ENCODE measurements at places on chromosomes 7 and 10.

- DNase-seq: no peak
These were observed 78.1 kb upstream of the ANLN start for GRCh38 chr7:36311539-36311938.

DNA sequence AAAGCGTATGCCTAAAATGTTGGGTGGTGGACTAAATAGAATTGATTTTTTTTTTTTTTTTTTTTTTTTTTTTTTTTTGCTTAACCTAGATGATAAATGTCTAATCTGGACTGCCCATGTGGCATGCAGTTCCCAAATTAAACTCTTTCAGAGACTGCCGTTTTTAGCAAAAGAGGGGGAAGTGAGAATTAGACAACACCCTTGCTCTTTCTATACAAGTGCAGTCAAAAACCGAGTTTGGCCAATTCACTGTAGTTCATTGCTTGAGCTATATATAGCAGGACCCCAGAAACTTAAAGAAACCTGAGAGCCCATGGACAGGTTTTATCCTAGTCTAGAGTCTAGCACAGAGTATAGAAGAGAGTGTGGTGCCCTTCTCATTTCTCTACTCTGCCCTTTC, 141.9 kb downstream of the GRM3 start:
- no peak for DNase-seq

DNA sequence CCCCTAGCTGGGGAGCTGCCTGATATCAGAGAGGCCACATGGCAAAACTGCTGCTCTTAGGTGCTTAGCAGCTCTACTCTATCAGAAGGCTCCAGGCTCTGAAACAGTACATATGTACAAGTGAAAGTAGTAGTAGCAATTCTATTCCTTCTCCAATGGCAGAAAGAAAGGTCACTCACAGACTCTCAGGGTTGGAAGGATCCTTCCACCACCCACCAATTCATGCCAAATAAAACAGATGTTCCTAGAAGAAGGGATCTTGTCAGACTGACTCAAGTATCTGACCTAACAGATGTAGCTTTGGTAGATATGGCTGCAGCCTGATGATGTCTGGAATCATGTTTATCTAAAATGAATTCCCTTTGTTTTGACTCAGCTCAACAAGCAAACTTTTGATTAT, 8.0 kb upstream of the ALDH18A1 start:
- DNase-seq: no peak

DNA sequence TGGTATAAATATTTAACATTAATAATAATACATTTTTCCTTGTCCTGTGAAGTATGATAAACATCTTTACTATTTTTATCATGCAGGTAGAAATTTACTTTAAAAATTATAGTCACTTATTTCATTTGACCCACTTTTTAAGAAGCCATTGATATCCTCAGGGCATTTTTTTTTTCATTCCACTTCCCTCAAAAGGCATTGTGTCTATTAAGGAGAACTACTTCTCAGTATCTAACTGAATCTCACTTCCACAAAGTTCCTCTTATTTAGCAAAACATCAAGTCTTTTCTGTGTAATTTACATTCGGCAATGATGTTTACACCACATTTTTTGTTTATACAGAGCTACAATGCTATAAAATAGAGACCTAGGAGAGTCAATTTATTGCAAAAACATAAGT, 388.2 kb upstream of the AKR1E2 start:
- no peak for DNase-seq

DNA sequence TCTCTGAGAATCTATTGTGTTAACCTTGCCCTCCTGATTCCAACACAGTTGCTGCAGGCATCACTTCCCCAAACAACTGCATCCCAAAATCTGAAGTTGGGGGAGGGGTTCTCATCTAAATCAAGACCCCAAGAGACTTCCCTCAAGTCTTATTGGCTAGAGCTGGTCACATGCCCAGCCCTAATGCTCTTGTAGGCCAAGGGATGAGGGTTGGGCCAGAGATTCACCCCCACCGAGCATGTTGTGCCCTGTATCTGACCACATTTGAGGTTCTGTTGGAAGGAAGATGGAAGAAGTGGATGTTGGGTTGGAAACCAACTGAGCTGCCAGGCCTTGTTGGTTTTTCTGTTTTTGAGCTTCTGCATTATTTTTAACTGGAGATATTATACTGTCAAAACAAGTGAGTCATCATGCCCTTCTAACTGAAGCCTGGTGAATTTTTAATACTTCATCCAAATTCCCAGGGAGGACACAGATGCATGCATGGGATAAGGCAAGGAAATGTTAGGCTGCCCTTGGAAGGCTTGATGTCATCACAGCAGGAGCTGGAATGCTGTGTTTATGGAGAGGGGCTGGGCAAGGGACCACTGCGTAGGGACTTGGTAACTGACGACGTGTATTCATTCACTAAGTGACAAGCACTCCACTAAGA, 68.6 kb upstream of the CACUL1 start:
- no peak for DNase-seq

All from spinal cord (tissue), 10 donors.